ENCODE measurements at places on chromosomes 2 and 18. TPM values are rescaled to one million over a fixed set of nuclear protein-coding genes. Genes with fewer than 3 reads are reported as not detected.
A peak's percentile ranks its signal among the peaks of the same experiment; 100 is the strongest.

The UXS1 gene
- total RNA-seq = 23.1 TPM

- no peak for DNase-seq
Observed at GRCh38 chr2:112273349-112273748, 2.0 kb upstream of the ZC3H6 start.

The PPP1R1C gene
- not detected for total RNA-seq

The CFAP221 gene
- 2.3 TPM for total RNA-seq

The PPM1G gene
- 56.7 TPM for total RNA-seq

The ALPI gene
- total RNA-seq = 0.71 TPM

- peak; percentile 90 for DNase-seq
Observed at GRCh38 chr2:240604291-240604938, 17.9 kb downstream of the CAPN10 start.

The CPLX4 gene
- not detected for total RNA-seq

DNA sequence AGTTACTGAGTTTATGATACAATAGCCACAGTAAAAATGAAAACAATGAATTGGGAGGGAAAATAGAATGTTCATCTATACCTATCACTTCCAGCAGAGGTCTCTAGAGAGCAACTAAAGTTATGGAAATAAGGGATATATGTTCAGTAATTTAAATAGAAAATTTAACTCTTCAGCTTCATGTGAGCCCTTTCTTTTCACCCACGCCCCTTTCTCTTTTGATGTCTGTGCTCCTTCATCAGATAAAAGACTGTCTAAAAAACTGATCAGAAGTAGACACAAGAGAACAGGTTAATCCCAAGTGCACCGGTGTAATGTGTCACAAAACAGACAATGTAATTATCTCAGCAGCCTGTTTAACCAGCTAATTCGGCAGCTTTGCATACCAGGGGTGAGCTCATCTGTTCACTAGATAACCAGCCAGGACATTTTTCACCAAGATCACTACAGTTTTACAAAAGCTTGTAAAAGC is 238.5 kb upstream of the ERBB4 start:
- DNase-seq = no peak

- DNase-seq = no peak
Observed at GRCh38 chr2:44100351-44100750, 68.3 kb upstream of the PPM1B start.

GRCh38 chr2:113137827-113138226 is 10.4 kb downstream of the IL1RN start:
- DNase-seq = no peak

DNA sequence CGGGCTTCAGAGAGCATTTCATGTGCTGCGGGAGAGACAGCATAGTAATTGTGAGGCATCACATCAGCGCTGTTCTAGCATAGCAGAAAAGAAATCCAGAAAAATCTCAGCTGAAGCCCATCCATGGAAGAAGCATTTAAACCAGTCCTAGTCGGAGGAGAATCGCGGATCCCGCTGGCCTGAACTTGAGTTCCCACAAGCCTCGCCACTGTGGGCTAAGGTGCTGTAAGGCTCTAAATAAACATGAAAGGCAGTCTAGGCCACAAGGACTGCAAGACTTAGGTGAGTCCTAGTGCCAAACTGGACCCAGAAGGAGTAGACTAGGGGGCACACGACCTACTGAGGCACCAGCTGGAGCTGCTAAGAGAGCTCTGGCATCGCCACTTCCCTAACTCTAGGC is 1225.3 kb upstream of the CHAC2 start:
- no peak for DNase-seq

- no peak for DNase-seq
Observed at GRCh38 chr2:29014811-29015421, 33.8 kb downstream of the TOGARAM2 start.

GRCh38 chr18:710418-711300 is 1.8 kb downstream of the ENOSF1 start:
- no peak for DNase-seq

The RAB6D gene
- 0.10 TPM for total RNA-seq

- peak; percentile 68 for DNase-seq
Observed at GRCh38 chr2:128514555-128514955, 195.9 kb upstream of the HS6ST1 start.

DNA sequence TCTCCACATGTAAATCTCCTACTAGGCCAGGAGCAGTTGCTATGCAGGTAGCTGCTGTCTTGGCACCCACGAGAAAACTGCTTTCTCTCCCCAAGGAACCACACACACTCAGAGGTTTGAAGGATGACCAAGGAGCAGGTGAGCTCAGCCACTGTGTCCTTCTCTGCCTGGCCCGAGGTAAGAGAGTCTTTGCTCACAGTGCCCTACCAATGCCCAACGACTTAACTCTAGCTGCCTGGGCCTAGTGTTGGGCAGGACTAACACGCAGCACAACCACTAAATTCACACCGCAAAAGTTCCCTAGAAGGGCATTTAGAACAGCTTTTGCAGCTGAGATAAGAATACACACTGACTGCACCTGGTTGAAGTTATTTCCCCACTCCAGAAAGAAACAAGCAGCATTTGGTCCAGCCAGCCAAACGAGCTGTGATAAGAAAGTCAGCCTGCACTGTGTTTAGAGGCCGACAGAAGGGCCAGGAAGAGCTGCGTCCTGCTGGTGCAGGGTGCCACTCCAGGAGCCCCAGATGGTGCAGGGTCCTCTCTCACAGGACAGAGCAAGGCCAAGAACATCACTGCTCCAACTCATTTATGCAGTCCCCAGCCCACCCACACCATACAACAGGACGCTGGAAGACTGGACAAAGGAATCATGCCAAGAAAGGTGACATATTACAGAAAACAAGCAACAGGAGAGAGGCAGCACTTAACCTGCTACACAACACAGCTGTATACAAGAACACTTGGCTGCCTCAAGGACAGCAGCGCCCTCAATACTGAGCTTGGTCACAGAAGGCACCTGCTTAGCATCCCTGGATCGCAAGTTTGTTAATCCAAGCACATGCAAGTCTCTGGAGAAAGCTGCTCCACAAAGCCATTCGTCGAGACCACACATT is 12.5 kb downstream of the HDLBP start:
- no peak for DNase-seq

GRCh38 chr2:191869178-191869577 is 22.3 kb upstream of the CAVIN2 start:
- DNase-seq = no peak

DNA sequence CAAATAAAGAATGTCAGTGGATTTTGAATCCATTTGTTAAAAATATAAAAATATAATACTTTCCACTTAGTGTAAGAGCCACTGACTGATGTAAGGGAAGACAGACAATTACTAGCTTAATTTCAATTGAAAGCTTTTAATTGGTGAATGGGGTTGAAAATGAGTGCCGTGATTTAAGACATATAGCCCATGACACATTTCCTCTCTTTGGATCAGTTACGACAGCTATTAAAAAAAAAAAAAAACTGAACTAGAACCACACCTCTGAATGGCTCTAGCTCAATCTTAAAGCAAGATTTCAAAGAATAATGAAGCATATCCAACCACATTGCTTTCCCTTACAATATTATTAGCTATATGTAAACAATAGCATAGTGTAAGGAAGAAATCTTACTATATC is 44.0 kb downstream of the CIB4 start:
- DNase-seq = no peak

- no peak for DNase-seq
Observed at GRCh38 chr2:4895371-4895770, 796.8 kb upstream of the SOX11 start.

The FSHR gene
- not detected for total RNA-seq

The ANKRD30B gene
- 0.39 TPM for total RNA-seq

The ACMSD gene
- not detected for total RNA-seq

The SRD5A2 gene
- total RNA-seq = 0.06 TPM

- peak; percentile 2 for DNase-seq
Observed at GRCh38 chr2:236865052-236865451, 220.6 kb upstream of the COPS8 start.

- no peak for DNase-seq
Observed at GRCh38 chr2:225740086-225740485, 340.6 kb downstream of the NYAP2 start.

GRCh38 chr2:146666340-146666739 is 1178.5 kb upstream of the ACVR2A start:
- DNase-seq = no peak

DNA sequence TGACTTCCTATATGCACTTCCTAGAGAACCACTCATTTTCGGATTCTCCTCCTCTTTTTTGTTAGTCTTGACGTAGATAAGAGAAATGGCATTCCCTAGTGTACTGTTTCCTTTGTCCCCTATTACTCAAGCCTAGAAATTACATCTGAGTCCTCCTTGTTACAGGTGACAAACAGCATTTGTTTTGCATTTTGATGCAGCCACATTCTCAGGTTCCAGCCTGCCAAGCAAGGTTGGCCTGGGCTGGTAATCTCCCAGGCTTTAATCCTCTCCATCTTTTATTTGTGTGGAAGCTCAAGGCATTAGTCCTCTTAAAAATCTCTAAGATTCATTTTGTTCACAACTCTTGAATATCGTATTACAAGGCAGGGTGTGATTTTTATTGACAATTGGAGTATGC is 318.0 kb upstream of the NRP2 start:
- no peak for DNase-seq

DNA sequence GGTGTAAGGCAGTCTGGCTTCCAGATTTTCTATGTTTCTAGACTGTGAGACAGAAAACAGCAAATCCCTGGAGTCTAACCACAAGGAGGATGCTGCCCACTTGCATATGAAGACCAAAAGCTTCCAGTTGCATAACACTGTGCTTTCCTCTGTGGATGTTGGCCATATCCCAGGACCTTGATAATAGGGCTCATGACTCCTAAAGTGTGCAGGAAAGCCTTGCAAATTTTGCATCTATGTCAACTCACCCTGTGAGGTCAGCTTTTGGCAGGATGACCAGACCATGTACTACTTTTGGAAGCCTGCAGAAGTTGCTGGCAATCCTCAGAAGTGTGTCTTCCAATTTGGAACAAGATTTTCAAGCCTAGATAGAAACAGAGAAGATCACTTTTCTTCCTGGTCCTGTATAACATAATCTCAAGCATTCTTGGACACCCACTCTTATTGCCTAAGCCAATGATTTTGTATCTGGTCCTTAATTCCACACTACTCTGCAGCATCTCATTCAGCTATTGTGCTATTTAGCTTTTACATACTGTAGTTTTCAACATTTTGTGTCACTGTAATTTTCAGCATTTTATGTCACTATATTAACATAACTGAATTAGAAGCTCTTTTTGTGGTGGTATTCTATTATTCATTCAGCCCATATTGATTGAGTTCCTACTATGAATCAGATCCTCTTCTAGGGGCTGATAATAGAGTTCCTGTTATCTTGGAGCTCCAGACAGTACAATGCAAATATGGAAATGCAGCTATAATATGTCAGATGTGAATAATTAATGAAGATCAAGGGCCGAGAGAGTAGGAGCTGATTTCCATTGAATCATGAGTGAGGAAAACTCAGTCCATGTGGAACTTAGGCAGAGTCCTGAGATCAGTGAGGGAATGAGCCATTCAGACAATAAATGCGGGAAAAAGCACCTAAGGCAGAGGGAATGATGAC is 85.3 kb upstream of the RAB27B start:
- no peak for DNase-seq

The LRRTM1 gene
- total RNA-seq = not detected

The SERPINB4 gene
- total RNA-seq = not detected

GRCh38 chr2:57343391-57344006 is 703.1 kb upstream of the VRK2 start:
- DNase-seq = no peak

GRCh38 chr18:58638441-58638840 is 9.6 kb upstream of the ALPK2 start:
- DNase-seq = no peak

- DNase-seq = no peak
Observed at GRCh38 chr2:162114271-162114670, 37.8 kb downstream of the GCG start.

DNA sequence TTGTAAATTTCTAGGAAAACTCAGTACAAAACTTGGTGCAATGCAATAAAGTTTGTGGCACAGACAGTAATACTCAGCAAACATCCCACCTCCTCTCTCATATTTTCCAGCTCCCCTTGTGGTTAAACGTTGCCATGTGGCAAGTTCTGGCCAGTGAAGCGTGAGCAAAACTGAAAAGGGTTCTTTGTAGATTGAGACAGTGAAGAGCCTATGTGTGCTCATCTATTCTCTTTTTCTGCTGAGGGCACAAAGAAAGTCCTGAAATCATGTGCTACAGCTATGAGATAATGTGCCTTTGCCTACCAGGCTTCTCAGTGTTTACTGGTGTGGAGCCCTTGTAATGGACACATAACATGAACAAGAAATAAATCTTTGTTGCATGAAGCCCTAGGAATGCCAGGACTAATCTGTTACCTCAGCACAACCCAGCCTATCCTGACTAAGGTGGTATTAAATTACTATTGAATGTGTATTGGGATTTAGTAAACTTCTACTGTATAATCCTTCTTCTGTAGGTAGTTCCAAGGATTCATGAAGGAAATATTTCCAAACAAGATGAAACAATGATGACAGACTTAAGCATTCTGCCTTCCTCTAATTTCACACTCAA is 13.0 kb upstream of the TYMS start:
- no peak for DNase-seq

DNA sequence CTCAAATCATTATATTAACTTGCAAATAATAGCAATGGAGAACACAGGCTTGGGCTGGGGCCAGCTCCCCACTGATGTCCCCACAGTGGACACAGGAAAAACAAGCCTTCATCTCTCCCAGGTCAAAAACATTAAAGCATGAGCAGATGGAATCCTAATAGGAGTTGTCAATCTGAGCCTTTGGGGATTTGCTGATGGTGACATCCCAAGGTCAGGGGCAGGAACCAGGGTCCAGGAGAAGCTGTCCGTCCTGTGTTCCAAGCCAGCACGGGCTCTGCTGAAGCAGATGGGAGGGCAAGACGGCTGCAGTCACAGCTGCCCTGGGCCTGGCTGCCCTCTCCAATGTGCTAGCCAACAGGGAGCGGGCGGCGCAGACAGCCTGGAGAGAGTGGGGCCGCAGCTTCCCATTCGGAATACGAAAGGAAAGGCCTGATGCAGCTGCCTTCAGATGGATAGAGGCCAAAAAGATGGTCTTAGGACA is 135.5 kb downstream of the NDUFA10 start:
- DNase-seq = peak; percentile 79

The RAB27B gene
- 0.93 TPM for total RNA-seq

All from mesenteric fat pad (tissue), 1 donor.